ENCODE measurements at places on chromosomes 16 and 17. TPM values are rescaled to one million over a fixed set of nuclear protein-coding genes. Genes with fewer than 3 reads are reported as not detected.
A peak's percentile ranks its signal among the peaks of the same experiment; 100 is the strongest.

Gene SKAP1
- total RNA-seq: not detected

GRCh38 chr17:49000943-49001342 lies 3.8 kb downstream of the IGF2BP1 start:
- DNase-seq: no peak

DNA sequence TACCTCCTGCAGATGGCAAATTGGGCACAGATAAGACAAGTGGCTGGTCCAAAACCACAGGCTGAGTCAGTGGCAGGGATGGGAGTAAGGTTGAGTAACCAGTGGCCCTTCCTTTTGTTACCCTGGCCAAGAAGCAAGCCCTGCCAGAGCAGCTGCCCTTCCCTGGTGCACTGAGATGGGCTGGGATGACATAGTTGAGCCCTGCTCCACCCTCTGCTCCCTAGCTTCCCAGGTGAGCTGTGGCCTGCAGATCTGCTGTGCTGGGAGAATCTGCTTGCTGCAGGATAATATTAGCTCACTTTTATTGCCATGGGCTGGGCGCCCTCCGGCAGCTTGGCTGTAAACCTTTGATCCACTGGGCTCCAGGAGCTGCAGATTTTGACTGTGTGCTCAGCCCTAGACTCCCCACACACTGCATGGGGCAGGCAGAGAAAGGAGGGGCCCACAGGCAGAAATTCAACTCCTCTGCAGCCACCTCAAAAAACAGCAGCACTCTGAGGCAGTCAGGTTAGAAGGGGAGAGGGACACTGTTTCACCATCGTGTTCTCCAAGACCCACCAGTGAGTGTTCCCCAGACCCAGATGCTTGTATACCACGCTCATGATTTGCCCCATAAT lies 101.8 kb downstream of the CBLN1 start:
- DNase-seq: no peak

Gene DCAF7
- total RNA-seq: 60.1 TPM

Gene HAP1
- 3.5 TPM for total RNA-seq

DNA sequence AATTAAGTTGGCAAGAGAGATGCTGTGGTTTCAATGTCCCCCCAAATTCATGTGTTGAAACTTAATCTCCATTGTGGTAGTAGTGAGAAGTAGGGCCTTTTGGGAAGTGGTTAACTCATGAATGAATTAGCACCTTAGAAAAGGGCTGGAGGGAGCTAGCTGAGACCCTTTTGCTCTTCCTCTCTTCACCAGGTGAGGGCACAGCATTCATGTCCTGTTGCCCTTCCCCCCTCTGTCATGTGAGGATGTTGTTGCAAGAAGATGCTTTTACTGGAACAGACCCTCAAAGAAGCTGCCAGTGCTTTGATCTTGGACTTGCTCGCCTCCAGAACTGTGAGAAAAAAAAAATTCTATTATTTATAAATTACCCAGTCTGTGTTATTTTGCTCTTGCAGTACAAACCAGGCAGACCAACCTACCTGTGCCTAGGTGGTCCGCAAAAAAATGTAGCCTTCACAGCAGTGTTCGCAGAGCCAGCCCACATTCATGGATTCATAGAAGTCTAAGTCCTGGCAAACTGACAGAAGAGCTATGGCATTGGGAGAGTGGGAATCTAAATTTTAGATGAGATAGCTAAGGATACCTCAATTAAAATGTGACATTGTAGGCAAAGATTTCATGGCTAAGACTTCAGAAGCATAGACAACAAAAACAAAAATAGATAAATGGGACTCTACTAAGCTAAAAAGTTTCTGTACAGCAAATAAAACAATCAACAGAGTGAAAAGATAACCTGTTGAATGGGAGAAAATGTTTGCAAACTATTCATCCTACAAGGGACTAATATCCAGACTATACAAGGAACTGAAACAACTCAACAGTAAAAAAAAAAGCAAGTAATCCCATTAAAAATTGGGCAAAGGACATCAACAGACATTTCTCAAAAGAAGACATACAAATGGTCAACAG lies 32.0 kb upstream of the ABCA5 start:
- peak; percentile 92 for DNase-seq

DNA sequence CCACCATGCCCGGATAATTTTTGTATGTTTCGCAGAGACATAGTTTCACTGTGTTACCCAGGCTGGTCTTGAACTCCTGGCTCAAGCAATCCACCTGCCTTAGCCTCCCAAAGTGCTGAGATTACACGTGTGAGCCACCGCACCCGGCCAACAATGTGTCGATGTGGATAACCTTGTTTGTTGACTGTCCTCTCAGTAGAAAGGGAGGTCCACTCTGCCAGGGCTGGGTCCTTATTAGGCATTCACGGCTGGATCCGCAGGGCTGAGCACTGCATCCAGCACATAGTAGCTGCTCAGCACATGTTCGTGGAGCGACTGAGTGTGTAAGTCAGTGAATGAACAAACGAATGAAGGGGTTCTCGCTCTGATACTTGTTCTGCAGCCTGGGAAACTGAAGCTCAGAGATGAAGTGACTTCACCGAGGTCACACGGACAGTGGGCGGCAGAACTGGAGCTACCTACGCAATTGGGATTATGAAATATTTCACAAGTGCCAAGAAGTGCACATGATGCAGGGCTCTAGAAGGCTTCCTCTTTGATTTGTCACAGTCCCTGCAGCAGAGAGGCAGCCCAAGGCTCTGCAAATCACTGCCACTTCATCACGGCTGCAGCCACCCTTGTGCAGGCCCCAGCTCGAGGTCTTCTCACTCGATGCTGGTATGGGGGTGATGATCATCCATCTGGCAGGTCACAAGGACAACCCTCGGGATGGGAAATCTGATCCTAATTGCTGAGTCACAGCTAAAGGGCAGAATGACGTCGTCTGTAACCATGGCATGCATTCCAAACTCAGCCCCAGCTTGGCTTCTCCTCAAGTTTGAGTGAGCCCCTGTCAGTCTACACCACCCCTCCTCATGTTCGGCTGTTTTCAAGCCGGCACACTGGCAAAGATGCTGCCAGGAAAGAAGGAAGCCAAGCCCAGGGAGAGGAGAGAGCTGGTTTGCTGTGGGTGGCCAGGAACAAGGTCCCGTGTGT lies 28.0 kb upstream of the SNN start:
- peak; percentile 81 for DNase-seq

- no peak for DNase-seq
Observed at GRCh38 chr16:22787466-22788192, 26.3 kb upstream of the HS3ST2 start.

Gene CHRNE
- 1.2 TPM for total RNA-seq

GRCh38 chr16:78244131-78244895 lies 144.9 kb downstream of the WWOX start:
- DNase-seq: no peak

Data from GM23338 (cell line).